ENCODE measurements at places on chromosomes 13 and 19. TPM values are rescaled to one million over a fixed set of nuclear protein-coding genes. Genes with fewer than 3 reads are reported as not detected.

DNA sequence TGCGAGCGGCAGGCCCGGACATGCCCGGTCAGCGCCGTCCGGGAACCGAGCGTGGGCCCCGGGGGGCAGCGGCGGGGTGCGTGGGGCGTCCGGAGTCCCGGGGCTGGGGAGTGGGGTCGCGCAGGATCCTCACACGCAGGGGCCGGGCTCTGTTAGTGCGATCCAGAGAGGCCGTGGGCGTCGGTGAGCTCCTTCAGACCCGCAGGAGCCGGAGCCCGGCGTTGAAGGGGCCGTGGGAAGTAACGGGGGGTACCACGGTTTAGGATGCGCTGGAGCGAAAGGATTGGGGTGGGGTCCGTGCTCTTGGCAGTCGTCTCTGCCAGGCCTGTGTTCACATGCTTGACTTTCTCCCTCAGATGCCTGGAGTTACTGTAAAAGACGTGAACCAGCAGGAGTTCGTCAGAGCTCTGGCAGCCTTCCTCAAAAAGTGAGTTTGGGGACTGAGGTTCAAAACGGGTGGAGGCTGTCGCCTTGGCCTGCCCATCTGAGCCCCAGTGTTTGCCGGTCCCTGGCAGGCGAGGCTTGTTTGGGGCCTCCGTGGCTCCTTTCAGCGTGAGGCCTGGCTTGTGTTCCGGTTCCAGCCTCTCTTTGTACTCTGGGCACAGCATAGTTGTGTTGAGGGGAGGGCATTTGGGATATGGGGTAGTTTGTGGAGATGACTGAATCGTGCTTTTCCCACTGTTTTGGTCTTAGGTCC lies 512 bp downstream of the RPS19 start:
- DNase-seq: no peak

MADCAM1 gene
- 0.92 TPM for total RNA-seq

RFPL4A gene
- not detected for total RNA-seq

NLRP5 gene
- total RNA-seq: not detected

- DNase-seq: no peak
Observed at GRCh38 chr13:23427881-23428528, 5.5 kb downstream of the SACS start.

DNA sequence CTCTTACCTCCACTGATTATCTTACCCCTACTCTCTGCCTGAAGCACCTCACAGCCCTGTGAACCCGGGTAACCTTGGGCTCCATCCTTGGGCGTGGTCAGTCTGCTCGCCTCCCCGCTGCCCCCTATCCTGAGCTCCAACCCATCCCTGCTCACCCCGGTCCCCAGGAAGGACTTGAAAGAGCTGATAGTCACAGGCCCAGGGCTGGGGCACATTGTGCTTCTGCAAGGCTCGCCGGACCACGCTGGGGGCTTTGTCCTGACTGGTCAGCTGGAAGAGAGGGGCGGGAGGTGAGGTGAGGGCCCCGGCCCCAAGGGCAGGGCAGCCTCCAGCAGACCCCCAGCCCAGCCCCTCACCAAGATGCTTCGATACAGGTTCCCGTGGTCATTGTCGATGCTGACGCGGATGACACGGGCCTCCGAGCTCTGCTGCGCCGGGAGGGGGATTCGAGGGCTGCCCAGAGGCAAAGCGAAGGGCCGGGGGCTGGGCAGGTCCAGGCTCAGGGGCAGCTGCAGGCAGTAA lies 13.0 kb upstream of the EPOR start:
- no peak for DNase-seq

LYPD5 gene
- not detected for total RNA-seq

RASIP1 gene
- 0.31 TPM for total RNA-seq

Measured in chondrocyte (in vitro differentiated cells).